ENCODE measurements at places on chromosomes 5 and 9. TPM values are rescaled to one million over a fixed set of nuclear protein-coding genes. Genes with fewer than 3 reads are reported as not detected.

TMC1 gene
- total RNA-seq: not detected

FBN2 gene
- 7.6 TPM for total RNA-seq

PCDHB2 gene
- total RNA-seq: 0.17 TPM

FOXD4L6 gene
- total RNA-seq: not detected

PLPP7 gene
- 2.2 TPM for total RNA-seq

SLCO6A1 gene
- total RNA-seq: not detected

WNK2 gene
- total RNA-seq: 1.0 TPM

SLC22A4 gene
- 0.75 TPM for total RNA-seq

FAM120A gene
- total RNA-seq: 68.6 TPM

NRARP gene
- total RNA-seq: 2.2 TPM

LCN2 gene
- total RNA-seq: 106 TPM

VLDLR gene
- total RNA-seq: 7.5 TPM

IL7R gene
- total RNA-seq: 1.6 TPM

NEUROG1 gene
- total RNA-seq: not detected

NUTM2F gene
- total RNA-seq: not detected

ANKRD31 gene
- total RNA-seq: 0.12 TPM
